Brain pericyte (primary cell): ENCODE measurements at places on chromosomes 2 and 18.

DNA sequence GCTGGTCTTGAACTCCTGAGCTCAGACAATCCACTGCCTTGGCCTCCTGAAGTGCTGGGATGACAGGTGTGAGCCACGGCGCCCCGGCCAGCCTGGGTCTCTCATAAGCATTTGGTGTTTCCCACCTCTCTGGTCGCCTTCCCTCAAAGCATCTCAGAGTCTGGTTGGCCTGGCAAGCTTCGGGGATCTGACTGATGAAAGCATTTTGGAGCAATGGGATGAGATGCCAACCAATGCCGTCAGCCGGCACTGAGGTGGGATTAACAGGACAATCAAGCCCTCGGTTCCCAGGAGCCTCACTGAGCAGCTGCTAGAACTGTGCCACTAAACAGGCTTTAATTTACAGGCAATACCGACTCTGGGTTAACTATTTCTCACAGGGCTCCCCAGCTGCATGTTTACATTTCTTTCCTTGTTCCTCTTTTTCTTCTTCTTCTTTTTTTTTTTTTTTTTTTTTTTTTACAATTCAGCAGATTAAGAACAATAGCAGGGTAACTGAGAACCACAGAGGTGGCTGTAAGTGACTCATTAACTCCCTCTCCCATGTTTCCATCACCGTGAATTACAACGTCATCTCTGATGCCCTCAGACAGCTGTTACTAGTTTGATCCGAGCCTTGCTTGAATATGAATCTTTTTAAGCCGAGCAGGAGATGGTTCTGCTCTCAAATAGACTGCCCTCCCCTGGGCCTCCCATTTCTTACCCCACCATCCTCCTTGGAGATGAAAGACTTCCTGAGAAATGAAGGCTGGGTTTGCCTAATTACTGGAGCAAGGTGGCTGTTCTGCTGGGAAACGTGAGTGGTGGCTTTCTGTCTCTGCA is 37.9 kb downstream of the ODC1 start:
- no peak for DNase-seq

GRCh38 chr2:234702731-234703225 is 205.9 kb upstream of the ARL4C start:
- no peak for DNase-seq

GRCh38 chr2:239809391-239809790 is 215.8 kb downstream of the NDUFA10 start:
- DNase-seq, result no peak

GRCh38 chr2:179440642-179441251 is 176.1 kb upstream of the SESTD1 start:
- no peak for DNase-seq

- DNase-seq, result no peak
These were observed 1565.1 kb downstream of the LRP1B start for GRCh38 chr2:140565756-140566155.

DNA sequence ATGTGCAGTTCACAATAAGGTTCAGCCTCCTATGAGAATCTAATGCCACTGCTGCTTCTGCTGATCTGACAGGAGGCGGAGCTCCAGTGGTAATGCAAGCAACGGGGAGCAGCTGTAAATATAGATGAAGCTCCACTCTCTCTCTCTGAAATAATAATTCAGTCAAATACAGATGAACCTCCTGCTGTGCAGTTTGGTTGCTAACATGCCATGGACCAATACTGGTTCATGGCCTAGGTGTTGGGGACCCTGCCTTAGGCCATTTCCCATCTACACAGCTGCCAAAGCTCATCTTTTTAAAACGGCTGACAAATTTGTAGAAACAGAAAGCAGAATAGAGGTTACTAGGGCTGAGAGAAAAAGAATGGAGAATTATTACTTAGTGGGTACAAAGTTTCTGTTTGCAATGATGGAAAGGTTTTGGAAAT is 10.7 kb upstream of the HNRNPA3 start:
- DNase-seq, result no peak

- DNase-seq, result no peak
These were observed 356.6 kb downstream of the RIT2 start for GRCh38 chr18:42758852-42759251.

DNA sequence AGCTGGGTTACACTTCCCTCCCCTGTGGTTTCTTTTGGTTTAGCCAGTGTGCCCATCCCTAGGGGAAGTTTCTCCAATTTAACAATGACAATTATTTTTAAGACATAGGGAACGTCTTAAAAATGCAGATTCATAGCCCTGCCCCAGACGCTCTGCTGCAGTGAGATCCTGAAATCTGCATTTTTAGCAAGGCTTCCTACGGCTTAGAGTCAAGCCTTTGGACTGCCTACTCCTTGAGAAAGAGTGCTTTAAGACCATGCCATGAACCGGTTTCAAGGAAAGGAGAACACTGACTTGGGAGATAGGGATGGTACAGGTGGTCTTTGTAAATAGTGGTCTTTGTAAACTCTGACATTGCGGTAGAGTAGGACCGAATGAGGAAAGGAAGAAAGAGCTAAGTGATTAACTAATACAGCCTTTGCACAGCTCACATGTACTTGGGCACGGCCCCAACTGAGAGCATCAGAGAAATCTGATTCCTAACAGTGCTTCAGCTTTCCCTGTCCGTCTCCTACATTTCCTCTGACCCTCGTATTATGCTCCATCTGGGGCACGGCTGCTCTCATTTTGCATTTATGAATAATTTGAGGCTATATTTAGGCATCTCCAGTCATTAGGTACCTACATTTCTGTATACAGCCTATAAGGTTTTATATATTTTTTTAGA is 217.6 kb upstream of the TANK start:
- no peak for DNase-seq

- DNase-seq, result no peak
These were observed 71.8 kb upstream of the DAPL1 start for GRCh38 chr2:158723181-158723838.

GRCh38 chr2:219178377-219179175 is 501 bp downstream of the RETREG2 start:
- DNase-seq, result no peak

GRCh38 chr2:173370198-173370597 is 15.5 kb downstream of the CDCA7 start:
- DNase-seq, result no peak

GRCh38 chr2:236510034-236510433 is 59.6 kb upstream of the ACKR3 start:
- no peak for DNase-seq

DNA sequence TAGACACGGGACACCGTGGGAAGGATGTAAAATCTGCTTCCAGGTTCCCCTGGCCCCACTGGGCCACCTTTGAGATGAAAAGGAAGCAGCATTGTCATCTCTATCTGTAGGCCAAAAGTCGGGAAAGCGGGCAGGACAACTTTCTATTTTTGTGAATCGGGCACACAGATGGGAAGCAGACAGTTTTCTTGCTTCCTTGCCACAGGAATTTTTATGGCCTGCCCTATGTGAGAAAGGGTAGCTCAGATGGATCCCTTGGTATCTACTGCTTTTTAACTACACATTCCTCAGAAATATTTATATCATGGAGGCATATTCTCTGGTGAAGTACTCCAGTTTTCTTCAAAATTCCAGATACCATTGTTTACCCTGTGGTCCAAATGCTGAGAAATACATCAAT is 735.5 kb downstream of the CBLN2 start:
- DNase-seq, result no peak

DNA sequence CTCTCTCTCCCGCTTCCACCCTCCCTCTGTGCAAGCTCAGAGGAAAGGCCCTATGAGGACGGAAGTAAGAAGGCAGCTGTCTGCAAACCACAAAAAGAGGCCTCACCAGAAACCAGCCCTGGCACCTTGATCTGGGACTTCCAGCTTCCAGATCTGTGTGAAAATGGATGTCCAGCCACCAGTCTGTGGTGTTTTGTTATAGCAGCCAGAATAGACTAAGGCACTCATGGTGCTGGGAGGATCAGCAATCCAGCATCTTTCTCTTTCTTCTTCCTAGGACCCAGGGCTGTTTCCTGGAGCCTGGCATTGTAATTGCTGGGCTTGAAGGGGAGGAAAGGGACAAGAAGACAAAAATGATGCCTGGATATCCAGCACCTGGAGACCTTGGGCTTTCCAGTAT is 122.5 kb downstream of the SOCS6 start:
- DNase-seq, result no peak

DNA sequence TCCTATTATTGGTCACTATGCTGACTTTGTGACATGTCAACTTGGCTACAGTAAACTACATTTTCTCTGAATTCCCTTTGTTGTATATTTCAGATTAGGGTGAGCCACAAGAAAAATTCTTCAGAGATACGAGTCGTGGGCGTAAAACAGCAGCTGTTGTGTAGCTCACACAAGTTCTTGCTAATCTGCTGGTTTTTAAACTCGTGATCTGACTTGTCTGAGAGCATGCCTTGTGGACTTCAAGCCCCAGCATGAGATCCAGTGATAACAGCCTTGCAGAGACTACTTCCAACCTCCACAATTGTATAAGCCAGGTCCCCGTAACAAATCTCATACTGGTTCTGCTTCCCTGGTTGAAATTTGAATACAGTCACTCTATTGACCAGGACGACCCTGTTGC is 259.8 kb upstream of the LYPD1 start:
- no peak for DNase-seq

- no peak for DNase-seq
These were observed 1.7 kb downstream of the MYO1B start for GRCh38 chr2:191246820-191247380.

GRCh38 chr2:65450810-65451209 is 18.4 kb upstream of the SPRED2 start:
- DNase-seq, result no peak

DNA sequence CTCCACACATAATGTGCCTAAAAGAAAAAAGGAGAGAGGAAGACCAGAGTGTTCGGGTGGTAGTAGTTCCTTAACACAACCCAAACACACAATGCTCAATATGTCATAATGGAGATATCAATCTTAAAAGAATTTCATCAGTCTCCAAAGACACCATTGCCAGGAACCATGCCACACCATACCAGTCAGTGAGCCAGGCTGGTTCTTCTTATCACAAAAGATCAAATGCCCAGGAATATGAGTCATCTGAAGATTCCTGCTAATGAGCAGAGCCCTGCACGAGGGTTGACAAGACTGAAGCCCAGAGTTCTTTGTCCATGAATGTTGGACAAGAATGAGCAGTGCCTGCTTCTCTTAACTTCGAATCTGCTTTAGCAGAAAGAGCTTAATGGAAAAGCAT is 262.3 kb downstream of the ZNF516 start:
- no peak for DNase-seq

GRCh38 chr18:73679941-73680712 is 467.5 kb downstream of the FBXO15 start:
- no peak for DNase-seq
